ENCODE measurements at places on chromosomes 2 and 18.
A peak's percentile ranks its signal among the peaks of the same experiment; 100 is the strongest.

- DNase-seq = no peak
Observed at GRCh38 chr2:226934546-226935201, 98.8 kb downstream of the RHBDD1 start.

GRCh38 chr18:55953326-55953725 lies 365.3 kb upstream of the TCF4 start:
- DNase-seq = no peak

DNA sequence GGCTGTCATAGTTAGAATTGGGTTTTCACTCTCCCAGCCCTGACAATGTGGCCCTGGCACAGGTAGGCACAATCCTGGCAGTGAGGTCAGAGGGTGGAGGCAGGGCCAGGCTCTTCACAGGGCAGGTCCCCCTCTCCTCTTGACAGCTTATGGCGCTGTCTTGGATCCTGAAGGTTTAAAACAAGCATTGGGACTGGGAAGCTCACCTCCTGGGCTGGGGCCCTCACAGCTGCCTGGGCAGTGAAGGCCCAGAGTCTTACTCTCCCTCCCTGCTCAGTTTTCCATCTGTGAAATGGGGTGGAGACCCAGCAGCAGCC lies 23.3 kb downstream of the LBH start:
- DNase-seq = no peak

- no peak for DNase-seq
Observed at GRCh38 chr2:112096098-112096497, 41.0 kb downstream of the TMEM87B start.

- DNase-seq = no peak
Observed at GRCh38 chr18:6830916-6831315, 101.4 kb downstream of the ARHGAP28 start.

GRCh38 chr18:1513519-1513918 lies 608.8 kb downstream of the ADCYAP1 start:
- no peak for DNase-seq

DNA sequence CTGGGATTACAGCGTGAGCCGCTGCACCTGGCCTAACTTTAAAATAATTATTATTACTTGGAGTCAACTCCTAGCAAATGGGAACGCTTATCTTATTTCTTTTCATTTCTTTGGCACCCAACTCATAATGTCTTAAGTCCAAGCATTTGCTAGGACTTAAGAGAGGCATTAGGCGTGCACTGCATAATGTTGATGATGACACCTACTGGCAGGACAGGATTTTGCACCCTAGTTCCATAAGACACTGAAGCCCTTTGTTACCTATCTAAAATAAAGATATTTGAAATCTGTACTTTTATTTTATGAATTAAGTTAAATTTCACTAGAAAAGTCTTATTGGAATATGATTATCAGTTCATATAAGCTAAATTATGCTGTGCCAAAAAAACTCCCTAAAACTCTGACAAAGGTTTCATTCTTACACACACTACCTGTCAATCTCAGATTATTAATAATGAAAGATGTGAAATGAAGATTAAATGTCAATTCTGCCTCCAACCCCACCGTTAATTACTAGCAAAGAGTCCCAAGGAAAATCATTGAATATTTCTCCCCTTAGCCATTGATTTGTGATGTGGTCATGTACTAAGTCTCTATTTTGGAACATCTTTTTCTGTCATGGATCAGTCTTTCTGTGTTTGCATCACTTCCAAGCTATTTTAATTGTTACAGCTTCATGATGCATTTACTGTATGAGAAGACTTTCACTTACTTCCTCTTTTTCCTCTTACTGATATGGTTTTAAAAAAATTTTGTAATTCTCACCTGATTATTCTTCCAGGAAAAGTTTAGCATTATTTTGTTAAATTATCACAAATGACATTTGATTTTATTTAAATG lies 12.7 kb upstream of the CDH2 start:
- DNase-seq = no peak

DNA sequence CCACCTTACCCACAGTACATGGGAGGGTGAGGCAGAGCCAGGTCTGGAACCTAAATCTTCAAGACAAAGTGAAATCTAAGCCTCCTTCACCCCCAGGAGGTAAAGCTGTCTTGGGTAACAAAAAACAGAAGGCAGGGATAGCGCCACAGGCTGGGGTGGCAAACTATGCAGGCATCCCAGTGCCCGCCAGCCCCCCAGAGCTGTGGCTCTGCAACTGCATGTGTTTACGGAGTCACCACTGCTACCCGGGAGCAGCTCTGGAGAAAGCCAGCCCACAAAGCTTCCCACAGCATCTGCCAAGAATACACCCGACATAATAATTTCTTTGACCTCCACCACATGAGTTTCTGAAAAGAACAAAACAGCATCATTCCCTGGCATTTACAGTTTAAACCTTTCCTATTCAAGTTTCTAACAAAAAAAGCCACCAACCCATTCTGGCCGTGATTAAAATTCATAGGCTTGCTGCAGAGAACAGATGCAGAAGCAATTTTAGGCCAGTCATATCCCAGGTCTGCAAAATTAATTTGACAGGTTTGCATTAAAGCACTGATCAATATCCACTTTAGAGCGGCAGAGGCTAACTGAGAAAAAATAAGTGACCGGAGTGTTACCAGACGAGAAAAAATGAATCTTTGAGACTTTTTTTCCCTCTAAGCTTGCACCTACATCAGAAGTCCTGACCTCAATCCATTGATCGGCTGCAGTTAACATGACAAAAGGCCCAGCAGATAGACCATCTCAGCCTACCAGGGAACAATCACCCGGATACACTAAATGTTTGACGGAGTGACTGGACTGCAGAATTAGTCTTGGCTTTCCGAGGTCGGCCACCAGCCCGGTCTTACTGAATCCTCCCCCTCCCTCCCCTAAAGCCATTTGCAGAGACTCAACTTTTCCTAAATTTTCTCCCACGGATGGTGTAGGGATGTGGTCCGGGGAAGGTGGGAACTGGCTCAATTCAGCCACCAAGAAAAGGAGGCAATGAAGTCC lies 309.6 kb upstream of the SKOR2 start:
- no peak for DNase-seq

- DNase-seq = no peak
Observed at GRCh38 chr2:85257359-85257969, 70.3 kb downstream of the TGOLN2 start.

GRCh38 chr2:3457524-3458395 lies 61.6 kb downstream of the ADI1 start:
- DNase-seq = no peak

- no peak for DNase-seq
Observed at GRCh38 chr2:129760669-129761068, 218.8 kb upstream of the RAB6C start.

GRCh38 chr2:227881866-227882517 lies 10.6 kb downstream of the DAW1 start:
- DNase-seq = no peak

DNA sequence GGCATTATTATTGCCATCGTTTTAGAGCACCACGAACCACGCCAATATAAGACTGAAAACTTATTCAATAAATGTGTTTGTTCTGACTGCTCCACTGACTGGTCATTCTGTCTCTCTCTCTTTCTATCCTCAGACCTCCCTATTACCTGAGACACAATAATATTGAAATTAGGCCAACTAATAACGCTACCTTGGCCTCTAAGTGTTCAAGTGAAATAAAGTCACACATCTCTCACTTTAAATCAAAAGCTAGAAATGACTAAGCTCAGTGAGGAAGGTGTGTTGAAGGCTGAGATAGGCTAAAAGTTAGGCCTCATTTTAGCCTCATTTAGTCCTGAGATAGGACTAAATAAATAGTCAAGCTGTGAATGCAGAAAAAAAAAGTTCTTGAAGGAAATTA lies 38.8 kb downstream of the G6PC2 start:
- no peak for DNase-seq

GRCh38 chr2:10423400-10423774 lies 24.7 kb downstream of the ODC1 start:
- no peak for DNase-seq

DNA sequence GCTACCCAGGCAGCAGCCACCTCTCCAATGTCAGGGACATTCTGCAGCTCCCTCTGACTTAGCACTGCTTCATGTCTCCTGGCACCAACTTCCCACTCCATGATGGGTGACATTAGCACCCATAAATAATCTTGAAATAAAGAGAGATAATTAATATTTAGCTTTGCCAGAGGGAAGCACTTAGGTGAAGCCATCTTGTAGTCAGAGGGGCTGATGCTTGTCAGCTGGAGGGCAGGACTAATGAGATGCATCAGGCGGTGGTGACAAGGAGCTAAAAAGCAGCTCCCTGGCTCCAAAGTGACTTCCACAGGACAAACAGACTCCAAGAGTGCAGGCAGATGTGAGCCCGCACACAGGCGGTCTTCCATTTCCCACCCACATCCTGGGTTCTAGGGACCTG lies 153.0 kb upstream of the ID2 start:
- no peak for DNase-seq

DNA sequence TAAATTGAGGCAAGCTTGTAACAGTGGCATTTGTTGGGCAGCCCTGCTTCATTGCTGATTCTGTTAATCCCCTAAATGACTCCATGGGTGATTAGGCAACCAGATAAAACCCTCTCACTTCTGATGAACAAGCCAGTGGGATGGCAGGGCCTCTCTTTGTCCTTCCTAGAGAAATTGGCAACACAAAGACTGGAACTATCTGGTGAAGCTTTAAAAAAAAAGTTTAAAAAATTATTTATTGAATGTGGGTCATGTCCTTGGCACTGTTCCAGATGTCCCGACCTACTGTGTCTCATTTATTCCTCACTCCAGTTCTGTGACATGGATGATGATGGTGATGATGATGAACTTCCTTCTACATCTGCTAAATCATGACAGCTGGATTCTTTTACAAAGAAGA lies 30.8 kb downstream of the NRP2 start:
- no peak for DNase-seq

GRCh38 chr2:143435131-143435530 lies 305.9 kb downstream of the ARHGAP15 start:
- DNase-seq = no peak

DNA sequence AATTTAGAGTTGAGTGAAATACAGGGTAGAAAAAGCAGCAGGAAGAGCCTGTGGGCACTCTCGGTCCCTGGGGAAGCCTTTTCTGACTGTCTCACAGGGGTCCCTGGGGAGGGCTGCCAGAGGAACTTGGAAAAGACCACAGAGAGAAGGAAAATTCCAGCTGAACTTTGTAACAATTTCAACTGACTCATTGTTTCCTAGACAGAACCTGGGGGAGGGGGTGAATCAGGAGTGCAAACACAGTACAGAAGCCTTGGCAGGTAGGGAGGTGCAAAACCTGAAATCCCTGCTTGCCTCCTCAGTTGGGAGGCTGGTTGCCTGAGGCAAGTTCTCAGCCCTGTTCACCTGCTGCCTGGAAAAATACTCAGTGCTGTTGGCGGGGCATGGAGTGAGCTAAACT lies 106.8 kb downstream of the GRB14 start:
- DNase-seq = no peak

GRCh38 chr18:46096651-46097300 lies 1.3 kb downstream of the ATP5F1A start:
- no peak for DNase-seq

GRCh38 chr2:64192125-64192479 lies 47.9 kb upstream of the PELI1 start:
- no peak for DNase-seq

GRCh38 chr2:227653419-227653818 lies 13.2 kb upstream of the SCYGR5 start:
- no peak for DNase-seq

DNA sequence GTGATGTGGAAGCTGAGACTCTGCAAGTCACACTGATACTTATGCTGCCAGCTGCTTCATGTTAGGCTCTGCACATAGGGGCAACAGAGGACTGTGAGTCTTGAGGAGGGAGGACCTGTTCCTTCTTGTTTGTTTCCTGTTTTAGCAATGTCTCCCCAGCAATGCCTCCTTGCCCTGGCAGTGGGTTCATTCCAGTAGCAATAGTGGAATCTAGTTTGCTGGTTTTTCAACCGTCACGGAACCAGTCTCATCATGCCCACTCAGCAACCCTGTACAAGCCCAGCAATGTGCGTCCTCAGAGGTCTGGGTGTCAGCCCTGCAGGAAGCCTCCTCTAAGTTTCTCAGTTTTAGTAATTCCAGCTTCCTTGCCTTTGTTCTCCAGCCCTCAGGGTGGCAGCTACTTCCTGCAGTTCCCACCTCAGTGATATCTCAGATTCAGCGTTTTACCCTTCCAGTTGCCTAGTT lies 20.5 kb upstream of the ITGB6 start:
- DNase-seq = no peak

GRCh38 chr2:43269074-43269572 lies 42.7 kb upstream of the ZFP36L2 start:
- peak; percentile 91 for DNase-seq

GRCh38 chr2:137339051-137339450 lies 573.7 kb downstream of the THSD7B start:
- no peak for DNase-seq

DNA sequence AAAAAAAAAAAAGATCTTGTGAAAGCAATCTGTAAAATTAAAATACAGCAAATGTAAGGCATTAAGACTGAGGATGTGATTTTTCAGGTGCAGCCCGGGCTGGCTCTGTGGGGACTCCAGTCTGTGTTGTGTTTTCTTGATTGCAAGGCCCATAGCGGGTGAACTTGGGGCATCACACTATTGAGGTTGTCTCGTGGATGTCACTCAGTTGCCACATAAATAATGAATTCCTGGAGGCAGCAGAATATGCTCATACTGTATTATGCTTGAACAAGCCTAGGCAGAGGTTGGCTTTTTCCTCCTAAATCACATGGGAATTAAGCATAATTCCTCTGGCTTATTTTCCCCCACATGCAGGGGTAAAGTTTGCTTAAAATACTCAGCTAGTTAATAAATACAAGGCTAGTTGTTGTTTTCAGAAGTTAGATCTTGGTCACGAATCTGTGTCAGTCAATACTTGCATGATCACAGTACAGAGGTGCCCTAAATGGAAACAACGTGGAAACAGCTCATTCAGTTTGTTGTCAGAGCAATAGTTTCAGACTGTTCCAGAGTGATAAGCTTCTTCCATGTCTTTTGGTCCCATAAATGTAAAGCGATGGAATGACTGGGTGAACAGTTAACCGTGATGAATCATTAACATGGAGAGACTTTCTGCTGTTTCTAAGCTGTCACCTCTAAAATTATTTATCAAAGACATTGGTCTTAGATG lies 16.4 kb downstream of the GEMIN6 start:
- no peak for DNase-seq

GRCh38 chr2:26380281-26380680 lies 21.4 kb upstream of the DRC1 start:
- no peak for DNase-seq

DNA sequence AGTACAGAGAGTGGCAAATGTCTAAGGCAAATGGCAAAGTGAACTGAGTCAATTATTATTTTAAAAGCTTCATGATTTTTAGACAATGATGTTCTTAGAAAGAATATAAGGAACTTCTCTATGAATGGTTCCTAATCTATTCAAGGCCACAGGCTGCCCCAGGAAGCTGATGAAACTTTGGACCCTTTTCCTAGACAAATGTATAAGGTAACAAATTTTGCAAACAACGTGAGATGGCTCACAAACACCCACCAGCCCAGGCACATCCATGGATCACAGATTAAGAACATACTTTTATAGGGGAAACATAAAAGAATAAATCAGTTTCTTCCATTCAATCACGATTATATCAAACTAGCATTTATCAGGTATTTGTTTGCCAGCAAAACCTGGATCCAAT lies 659.0 kb downstream of the IRS1 start:
- no peak for DNase-seq

Measured in gastrocnemius medialis (tissue), 4 donors.